ENCODE measurements at places on chromosomes 16 and 17.

GRCh38 chr16:9816644-9817043 is 365.6 kb downstream of the GRIN2A start:
- no peak for DNase-seq

DNA sequence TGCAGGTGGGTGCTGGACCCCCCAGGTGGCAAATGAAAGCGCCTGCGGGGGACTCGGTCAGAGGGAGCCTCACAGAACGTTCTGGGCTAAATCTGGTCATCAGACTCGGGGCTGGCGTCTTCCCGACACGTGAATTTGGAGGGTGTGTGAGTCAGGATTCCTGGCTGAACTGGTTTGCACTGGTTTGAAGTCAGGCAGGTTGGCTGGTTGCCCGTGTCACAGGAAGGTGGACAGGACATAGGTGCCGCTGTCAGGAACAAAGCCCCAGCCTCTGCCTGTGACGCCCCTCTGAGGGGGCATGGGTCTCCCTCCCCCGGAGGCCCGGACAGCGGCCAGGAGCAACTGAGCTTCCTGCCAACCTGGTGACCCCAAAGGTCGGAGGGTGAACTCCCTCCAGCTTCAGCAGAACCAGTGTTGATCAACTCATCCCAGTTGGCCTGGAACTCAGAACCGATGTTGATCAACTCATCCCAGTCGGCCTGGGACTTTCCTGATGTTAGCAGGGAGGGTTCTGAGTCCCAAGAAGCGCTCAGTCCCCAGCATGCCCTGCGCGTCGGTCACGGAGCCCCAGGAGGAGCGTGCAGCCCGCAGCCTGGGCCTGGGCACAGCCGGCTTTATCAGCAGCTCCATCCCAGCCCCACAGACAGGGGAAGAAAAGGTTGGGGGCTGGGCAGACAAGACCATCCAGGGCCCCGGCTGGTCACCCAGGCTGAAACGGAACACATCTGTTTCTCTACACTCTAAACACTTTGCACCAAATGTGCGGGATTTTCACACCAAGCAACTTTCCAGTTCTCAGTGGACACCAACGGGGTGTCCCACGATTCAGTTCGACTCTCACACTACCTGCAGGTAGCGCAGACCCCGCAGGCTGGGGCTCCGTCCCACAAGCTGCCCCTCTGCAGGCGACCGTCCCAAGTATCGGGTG is 14.4 kb upstream of the METRNL start:
- no peak for DNase-seq

GRCh38 chr17:74739227-74739831 is 2.3 kb downstream of the RAB37 start:
- DNase-seq, result no peak

DNA sequence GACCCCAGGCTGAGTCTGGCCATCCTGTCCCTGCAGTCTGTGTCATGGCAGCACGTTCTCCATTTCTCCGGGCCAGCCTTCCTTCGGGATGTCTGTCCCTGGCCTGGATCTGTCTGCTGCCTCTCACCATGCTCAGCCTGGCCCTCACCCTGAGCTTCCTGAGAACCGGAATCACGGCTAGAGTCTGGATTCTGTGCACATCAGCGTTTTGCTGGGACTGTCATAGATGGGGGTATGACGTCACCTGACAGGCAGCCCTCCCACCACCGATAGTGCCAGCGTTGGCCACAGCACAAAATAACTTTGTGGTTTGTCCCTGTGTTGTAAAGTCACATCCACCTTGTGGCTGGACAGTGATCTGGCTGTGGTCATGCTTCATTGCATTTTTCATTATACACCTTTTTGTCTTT is 59.2 kb downstream of the B9D1 start:
- DNase-seq, result no peak

DNA sequence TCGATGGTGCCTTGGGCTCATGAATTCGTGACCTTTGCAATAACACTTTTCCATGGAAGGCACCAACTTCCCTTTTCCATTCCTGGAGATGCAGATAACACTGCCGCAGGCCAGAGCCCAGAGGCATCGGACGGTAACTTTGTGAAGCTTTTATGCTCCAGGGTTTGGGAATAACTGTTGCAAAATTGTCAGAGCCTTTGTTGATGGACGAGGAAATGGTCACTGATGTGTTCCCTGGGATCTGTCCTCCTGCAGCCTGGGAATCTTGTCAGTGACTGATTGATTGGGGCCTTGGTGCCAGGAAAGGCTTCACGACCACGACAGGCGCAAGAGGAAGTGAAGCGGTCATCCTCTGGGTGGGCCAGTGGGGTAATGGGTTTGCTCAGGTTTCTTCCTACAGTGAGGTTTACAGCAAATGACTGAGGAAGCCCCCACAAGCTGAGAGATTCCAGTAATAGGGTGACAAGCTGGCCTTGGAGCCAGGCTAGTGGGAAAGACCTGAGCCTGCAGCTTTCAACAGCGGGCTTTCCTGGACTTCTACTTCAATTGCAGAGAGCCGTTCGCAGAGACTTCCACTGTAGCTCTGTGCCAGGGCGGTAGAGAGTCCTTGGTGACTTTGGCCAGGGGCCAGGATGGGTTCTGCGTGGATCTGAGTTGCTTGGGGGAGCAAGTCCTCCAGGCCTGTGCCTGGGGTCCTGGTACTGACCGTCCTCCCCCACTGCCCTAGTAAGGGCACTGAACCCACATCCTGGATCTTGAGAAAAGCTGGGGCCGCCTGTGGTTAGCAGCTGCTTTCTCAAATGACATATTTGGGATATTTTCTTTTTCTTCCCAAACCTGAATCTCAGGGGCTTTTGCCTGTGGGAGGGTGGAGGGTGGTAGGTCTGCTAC is 37.6 kb downstream of the PGS1 start:
- no peak for DNase-seq

GRCh38 chr17:69485901-69486643 is 71.6 kb downstream of the MAP2K6 start:
- DNase-seq, result no peak

Measured in stimulated activated CD8-positive, alpha-beta memory T cell treated with anti-CD3 and anti-CD28 coated beads, Interleukin-2, amount 100 ng/mL, for 1 hour (primary cell).